Epithelial cell of proximal tubule (primary cell): ENCODE measurements at places on chromosomes 2 and 18. TPM values are rescaled to one million over a fixed set of nuclear protein-coding genes. Genes with fewer than 3 reads are reported as not detected.

GRCh38 chr2:73999881-74000597 is 15.3 kb downstream of the TET3 start:
- no peak for DNase-seq

GRCh38 chr2:214533541-214533940 is 122.7 kb downstream of the VWC2L start:
- DNase-seq = no peak

Gene KANSL3
- total RNA-seq = 24.0 and 30.8 TPM in 2 replicates

Gene REG3G
- not detected in 2 replicates for total RNA-seq

Gene IL37
- not detected in 2 replicates for total RNA-seq

GRCh38 chr2:20012282-20013125 is at the start of gene MATN3:
Gene MATN3 (minus strand): TSS chr2:20012668. CDS start chr2:20012631, 37 bp downstream.
- DNase-seq = no peak

- DNase-seq = no peak
Observed at GRCh38 chr2:232911712-232912277, 41.7 kb downstream of the SNORC start.

DNA sequence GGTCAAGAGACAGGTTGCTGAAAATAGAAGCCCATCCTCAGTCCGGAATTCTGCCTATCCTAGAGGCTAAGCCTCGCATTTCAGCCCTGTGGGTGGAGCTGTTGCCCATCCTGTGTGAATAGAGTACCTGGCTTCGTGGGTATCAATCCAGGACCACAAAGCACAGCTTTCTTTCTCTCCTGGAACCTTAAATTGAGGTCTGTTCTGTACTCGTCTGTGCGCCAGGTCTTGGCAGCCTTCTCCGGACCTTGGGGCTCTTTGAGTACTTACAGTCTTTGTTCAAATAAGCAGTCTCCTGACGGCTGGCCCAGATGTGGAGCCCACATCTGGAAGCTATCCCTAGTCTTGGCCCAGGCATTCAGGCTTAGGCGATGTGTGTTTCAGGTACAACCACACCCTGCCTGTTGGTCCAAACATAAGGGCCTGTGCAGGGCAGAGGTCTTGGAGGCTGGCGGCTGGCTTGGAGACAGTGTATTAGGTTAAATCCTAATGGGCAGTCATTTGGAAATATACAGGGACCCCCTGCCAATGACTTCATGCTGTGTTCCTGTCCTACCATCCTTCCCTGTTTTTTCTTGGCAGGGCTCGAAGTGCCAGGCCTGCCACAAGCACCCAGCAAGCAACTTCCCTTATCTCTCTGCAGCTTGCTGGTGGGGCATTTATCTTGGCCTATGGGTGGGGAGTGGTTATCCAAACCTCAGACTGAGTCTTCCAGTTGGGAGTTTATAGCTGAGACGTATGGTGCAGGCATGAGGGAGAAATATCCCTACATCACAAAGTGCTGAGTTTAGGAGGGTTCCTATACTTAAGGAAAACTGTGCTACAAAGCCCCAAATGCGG is 294.1 kb downstream of the BCL2 start:
- DNase-seq = no peak

Gene GCKR
- 0.58 TPM in 1 of 2 replicates, not detected in the other for total RNA-seq

Gene TMEM247
- total RNA-seq = not detected in 2 replicates

GRCh38 chr18:26813043-26813442 is 52.5 kb downstream of the AQP4 start:
- DNase-seq = peak; percentile 30

DNA sequence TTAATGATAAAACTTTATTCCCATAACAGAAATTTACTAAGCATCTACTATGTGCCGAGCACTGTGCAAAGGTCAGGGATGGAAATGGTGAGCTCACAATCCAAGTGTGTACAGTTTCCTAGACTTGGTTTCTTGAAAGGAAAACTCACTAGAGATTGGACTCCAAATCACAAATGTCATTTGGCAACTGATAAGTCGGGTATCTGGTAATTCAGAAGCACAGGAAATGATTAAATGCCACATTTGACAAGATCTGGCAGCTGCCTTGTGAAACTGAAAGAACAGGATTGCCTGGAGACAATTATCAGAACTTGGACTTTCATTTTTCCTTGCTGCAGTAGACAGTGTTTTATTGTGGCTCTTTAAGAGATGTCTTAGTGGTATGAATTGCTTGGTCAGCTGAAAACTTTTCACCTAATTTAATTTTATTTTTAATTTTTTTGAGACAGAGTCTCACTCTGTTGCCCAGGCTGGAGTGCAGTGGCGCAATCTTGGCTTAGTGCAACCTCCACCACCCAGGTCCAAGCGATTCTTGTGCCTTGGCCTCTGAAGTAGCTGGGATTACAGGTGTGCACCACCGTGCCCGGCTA is 19.2 kb downstream of the ITGA6 start:
- no peak for DNase-seq

DNA sequence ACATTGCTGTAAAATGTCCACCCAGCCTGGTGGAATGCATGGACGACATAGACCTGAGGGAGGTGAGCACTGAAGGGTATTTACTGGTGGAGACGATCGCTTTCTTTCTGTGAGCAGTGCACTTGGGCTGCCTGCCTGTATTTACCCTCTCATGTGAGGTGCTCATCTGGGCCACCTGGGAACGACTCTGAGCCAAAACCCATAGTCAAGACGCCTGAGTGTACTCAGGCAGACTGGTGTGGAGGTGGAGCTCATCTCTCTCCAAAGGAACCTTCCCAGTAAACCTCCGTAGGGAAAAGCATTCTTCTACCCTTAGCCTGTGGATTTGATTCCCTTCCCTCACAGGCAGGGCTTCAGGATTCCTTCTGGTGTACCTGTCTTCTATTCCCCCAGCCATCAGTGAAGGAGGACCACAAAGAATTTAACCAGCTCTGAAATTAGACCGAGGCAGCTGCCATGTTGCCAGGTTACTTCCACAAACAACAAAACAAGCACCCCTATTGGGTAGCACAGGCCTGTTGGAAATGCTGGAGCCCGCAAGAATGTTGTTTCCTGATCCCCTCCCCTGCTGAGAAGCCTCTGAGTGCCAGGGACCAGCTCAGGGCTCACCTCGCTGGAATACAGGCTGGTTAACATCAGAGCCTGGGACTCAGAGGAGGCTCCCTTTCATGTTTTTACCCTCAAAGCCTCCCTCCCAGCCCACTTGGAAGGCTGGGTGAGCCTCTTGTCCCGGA is 47.5 kb upstream of the TXNDC2 start:
- DNase-seq = peak; percentile 39
